ENCODE measurements at places on chromosomes 2 and 18. TPM values are rescaled to one million over a fixed set of nuclear protein-coding genes. Genes with fewer than 3 reads are reported as not detected.
A peak's percentile ranks its signal among the peaks of the same experiment; 100 is the strongest.

SEMA4C gene
- 14.1 TPM for polyA plus RNA-seq

TCF23 gene
- polyA plus RNA-seq, result 0.05 TPM

PSTPIP2 gene
- 8.1 TPM for polyA plus RNA-seq

SH2D6 gene
- 0.55 TPM for polyA plus RNA-seq

SERPINB5 gene
- polyA plus RNA-seq, result 21.9 TPM

EFEMP1 gene
- 24.3 TPM for polyA plus RNA-seq

ATG16L1 gene
- 27.6 TPM for polyA plus RNA-seq

DNA sequence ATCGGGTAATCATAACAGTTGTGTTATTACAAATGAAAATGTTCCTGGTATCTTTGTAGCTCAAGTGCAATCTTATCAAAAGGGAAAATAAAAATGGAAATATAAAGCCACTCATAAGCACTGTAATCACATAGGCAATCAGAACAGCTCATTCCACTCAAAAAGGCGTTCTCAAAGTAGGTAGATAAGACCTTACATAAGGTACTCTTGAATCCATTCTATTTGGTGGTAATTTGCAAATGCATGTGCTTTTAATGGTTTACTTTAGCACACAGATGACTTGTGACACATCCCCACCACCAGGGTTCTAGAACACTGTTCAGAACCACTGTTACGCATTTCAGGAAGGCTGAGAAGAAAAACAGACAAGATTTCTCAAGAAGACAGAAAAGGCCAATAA, 86.7 kb upstream of the NARS1 start:
- H3K27me3 ChIP-seq, result no peaks in the 10 kb centered on the region
- H3K27ac ChIP-seq, result no peak overlapping the region
- no peak for DNase-seq
- H3K4me3 ChIP-seq, result no peak overlapping the region
- no peaks in the 10 kb centered on the region for H3K4me1 ChIP-seq

DNA sequence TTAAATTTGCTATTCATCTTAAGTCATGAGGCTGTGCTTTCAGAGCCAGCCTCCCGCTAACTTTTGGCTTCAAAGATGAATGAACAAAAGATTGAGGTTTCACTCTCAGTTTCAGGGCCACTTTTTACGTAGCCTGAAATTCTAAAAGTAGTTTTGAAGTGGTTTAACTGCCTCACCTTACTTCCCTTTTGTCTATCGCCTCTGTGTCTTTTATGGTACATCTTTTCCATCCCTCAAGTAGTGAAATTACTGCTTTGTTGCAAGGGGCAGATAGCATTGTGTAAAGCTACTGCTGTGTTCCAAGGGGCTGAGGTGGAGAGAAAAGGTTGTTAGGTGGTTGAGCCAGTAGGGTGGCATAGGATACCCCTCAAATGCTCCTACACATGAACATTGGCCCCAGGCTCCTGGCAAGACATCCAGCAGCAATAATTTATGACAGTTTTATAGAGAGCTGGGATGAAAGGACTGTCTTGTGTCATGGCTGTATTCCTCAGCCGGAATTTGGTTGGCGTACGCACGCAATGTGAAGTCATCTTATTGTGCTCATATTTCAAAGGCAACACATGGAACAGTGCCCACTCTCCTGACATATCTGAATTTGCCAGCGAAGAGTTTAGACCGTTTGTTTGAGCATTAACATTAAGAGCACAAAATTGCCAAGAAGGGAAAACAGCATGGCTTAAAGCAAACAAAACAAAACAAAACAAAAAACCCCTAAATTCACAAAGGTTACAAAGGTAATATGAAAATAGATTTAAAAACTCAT, 32.2 kb downstream of the QPCT start:
- no peak overlapping the region for H3K27ac ChIP-seq
- peaks cover 5% of the 10 kb centered on the region for H3K27me3 ChIP-seq
- peak; percentile 23 for DNase-seq
- no peak overlapping the region for H3K4me3 ChIP-seq
- no peaks in the 10 kb centered on the region for H3K36me3 ChIP-seq

- no peaks in the 10 kb centered on the region for H3K36me3 ChIP-seq
- no peaks in the 10 kb centered on the region for H3K27me3 ChIP-seq
- peaks cover 35% of the 10 kb centered on the region for H3K4me1 ChIP-seq
- H3K27ac ChIP-seq, result peak overlapping the region; percentile 64
These were observed 104.5 kb upstream of the TAF1B start for GRCh38 chr2:9738535-9739496.

DNA sequence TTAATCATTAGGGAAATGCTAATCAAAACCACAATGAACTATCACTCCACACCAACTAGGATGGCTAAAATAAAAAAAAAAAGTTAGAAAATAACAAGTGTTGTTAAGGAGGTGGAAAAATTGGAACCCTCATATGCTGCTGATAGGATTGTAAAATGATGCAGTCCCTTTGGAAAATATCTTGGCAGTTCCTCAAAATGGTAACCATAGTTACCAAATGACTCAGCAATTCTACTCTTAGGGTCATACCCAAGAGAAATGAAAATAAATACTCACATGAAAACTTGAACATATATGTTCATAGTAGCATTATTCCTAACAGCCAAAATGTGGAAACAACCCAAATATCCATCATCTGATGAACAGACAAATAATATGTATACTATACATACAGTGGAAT, 15.7 kb upstream of the ACVR2A start:
- H3K36me3 ChIP-seq, result no peaks in the 10 kb centered on the region
- H3K27me3 ChIP-seq, result no peaks in the 10 kb centered on the region
- H3K4me1 ChIP-seq, result no peaks in the 10 kb centered on the region
- no peak for DNase-seq
- H3K4me3 ChIP-seq, result no peak overlapping the region

- peaks cover 58% of the 10 kb centered on the region for H3K36me3 ChIP-seq
- DNase-seq, result no peak
- peaks cover 13% of the 10 kb centered on the region for H3K4me1 ChIP-seq
These were observed 34.8 kb downstream of the RRM2 start for GRCh38 chr2:10157293-10157692.

DNA sequence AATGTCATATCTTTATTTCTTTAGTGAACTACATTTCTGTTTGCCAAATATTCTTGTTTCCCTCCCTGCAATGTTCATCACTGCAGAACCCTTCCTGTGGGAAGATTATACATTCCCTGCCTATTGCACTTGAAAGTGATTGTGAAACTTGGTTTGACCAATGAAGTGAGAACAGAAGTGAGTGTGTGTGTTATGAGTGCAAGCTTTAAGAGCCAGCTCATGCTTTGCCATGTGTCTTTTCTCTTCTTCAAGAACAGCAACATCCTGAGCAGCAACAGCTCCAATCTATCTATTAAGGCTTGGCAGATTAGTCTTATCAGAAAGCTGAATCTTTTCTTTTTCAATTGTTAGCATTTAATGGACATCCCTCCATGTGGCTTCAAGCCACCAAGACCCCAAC, 42.0 kb upstream of the UBE2E3 start:
- H3K4me1 ChIP-seq, result no peaks in the 10 kb centered on the region
- DNase-seq, result no peak
- no peaks in the 10 kb centered on the region for H3K27me3 ChIP-seq

DNA sequence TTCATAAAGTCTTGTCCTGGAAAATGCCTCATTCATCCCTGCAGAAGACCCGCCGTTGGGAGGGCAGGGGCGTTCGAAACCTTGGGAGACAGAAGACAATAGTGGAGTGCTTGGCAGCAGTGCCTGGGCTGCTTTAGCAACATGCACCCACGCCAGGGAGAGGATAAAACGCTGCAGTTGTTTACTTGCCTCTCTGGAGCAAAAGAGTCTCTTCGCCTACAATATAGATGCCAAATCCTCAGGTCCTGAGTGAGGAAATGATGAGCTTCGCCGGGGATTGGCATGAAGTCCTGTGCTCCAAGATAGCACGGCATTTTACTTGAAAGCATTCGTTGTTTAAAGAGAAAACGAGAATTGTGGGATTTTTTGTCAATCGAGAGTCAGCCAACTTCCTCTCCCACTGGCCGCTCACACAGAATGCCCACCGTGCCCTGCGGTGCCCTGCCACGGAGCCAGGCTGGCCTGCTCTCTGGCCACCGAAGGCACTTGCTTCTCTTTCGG, 152.5 kb upstream of the POU3F3 start:
- H3K4me1 ChIP-seq, result no peaks in the 10 kb centered on the region
- H3K36me3 ChIP-seq, result no peaks in the 10 kb centered on the region
- H3K27me3 ChIP-seq, result no peaks in the 10 kb centered on the region
- no peak for DNase-seq

DNA sequence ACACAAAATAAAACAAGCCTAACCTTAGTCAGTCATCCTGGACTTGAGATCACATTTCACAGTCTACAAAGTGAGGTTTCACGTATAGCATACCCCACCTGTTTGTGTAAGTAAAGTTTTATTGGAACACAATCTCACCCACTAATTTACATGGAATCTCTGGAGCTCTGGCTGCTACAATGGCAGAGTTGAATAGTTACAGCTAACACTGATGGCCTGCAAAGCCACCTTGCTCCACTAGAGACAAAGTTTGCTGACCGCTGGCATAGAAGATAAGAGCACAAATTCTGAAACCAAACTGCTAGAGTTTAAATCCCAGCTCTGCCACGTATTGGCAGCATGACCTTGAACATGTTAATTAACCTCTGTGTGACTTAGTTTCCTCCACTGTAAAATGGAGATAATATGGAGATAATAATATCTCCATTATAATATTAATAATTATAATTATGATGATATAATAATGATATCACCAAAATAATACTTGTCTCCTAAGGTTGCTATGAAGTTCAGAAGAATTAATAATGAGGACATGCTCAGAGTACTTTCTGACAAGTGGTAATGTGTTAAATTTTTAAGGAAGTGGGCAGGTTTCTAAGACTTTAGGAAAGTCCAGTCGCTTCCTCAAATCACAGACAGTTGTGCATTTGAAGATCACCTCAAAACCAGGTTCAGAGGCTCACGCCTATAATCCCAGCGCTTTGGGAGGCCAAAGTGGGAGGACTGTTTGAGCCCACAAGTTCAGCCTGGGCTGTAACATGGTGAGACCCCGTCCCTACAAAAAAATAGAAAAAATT, 204.6 kb downstream of the SH3RF3 start:
- no peaks in the 10 kb centered on the region for H3K36me3 ChIP-seq
- no peak for DNase-seq
- no peaks in the 10 kb centered on the region for H3K27me3 ChIP-seq
- H3K4me1 ChIP-seq, result peaks cover 38% of the 10 kb centered on the region
- H3K4me3 ChIP-seq, result no peak overlapping the region

- H3K36me3 ChIP-seq, result no peaks in the 10 kb centered on the region
- no peak overlapping the region for H3K4me3 ChIP-seq
These were observed 46.0 kb downstream of the ODC1 start for GRCh38 chr2:10402062-10402585.

DNA sequence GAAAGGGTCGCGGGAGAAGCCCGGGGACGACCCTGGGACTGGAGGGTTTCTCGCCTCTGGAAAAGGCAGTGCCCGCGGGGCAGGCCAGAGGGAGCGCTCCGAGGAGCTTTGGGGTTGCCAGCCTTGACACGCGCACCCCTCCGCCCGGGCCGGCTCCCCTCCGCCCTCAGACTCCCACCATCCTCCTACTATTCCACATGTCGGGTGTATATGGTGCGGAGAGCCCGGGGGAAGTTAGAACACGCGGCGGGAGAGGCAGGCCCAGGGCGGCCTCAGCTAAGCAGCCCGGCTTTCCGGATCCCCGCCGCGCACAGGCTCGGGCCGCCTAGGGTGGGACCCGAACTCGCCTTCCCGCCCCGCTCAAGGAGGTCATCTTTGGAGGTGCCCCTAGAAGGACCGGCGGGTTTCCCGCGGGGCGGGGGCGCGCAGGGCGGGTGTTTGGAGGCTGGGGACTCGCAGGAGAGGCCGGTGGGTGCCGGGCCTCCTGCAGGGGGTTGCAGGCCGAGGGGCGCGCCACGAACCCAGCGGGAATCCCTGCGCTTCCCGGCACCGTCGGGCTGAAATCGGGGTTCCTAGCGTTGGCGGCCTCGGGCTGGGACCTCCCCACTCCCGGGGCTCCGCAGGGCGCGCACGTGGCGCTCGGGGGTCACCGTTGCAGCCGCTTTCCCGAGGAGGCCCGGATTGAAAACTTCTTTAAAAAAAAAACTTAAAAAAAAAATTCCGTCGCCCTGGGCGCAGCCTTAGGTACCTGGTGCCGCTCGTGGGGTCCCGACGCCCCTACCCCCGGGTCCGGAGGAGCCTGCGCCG, 3.7 kb downstream of the NFATC1 start:
- H3K36me3 ChIP-seq, result no peaks in the 10 kb centered on the region
- no peak overlapping the region for H3K27ac ChIP-seq
- H3K27me3 ChIP-seq, result peaks cover 43% of the 10 kb centered on the region
- peak; percentile 46 for DNase-seq
- peak overlapping the region; percentile 92 for H3K4me3 ChIP-seq

- H3K4me3 ChIP-seq, result no peak overlapping the region
- H3K27ac ChIP-seq, result no peak overlapping the region
- peaks cover 32% of the 10 kb centered on the region for H3K4me1 ChIP-seq
- no peak for DNase-seq
These were observed 10.2 kb downstream of the FECH start for GRCh38 chr18:57576316-57576715.

DNA sequence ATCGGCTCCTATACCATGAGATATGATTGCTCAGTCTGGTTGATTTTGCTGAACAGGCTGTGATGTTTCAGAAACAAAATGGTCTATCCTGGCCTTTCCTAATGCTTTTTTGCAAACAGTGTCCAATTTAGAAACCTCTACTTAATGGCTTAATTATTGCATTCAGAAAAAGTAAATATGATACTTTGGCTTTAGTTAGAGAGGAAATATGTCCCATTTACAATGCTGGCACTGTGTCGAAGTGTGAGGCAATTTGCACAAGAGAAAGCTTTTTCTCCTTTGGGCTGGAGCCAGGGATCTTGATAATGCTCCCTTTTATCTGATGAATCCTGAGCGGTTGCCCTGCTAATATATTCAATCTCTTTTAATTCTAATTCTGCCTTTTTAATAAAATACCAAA, 418.9 kb downstream of the EPHA4 start:
- no peaks in the 10 kb centered on the region for H3K36me3 ChIP-seq
- H3K4me1 ChIP-seq, result no peaks in the 10 kb centered on the region
- H3K27ac ChIP-seq, result no peak overlapping the region

DNA sequence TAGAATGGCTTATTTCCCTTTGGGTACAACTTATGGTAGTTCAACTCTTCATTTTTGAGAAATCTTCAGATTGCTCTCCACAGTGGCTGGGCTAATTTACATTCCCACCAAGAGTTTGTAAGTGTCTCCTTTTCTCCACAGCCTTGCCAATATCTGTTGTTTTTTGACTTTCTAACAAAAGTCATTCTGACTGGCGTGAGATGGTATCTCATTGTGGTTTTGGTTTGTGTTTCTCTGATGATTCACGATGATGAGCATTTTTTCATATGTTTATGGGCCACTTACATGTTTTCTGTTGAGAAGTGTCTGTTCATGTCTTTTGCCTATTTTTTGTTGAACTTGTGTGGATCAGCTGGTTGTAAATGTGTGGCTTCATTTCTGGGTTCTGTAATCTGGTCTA, 871.0 kb downstream of the EPHA4 start:
- DNase-seq, result no peak
- no peak overlapping the region for H3K4me3 ChIP-seq
- no peak overlapping the region for H3K27ac ChIP-seq
- H3K4me1 ChIP-seq, result no peaks in the 10 kb centered on the region
